Chondrocyte (in vitro differentiated cells): ENCODE measurements at places on chromosomes 2 and 18.

- DNase-seq: no peak
- H3K4me1 ChIP-seq: peaks cover 14% of the 10 kb centered on the region
- H3K27me3 ChIP-seq: no peaks in the 10 kb centered on the region
- no peaks in the 10 kb centered on the region for H3K36me3 ChIP-seq
These were observed 27.4 kb upstream of the MBOAT2 start for GRCh38 chr2:9030841-9031240.

GRCh38 chr2:80153151-80153550 lies 151.4 kb downstream of the LRRTM1 start:
- H3K4me3 ChIP-seq: no peak overlapping the region
- H3K27ac ChIP-seq: no peak overlapping the region
- no peak for DNase-seq
- H3K27me3 ChIP-seq: no peaks in the 10 kb centered on the region
- no peaks in the 10 kb centered on the region for H3K36me3 ChIP-seq

GRCh38 chr2:65299246-65299645 lies 71.6 kb downstream of the ACTR2 start:
- H3K27ac ChIP-seq: peak overlapping the region; percentile 78
- no peaks in the 10 kb centered on the region for H3K36me3 ChIP-seq
- no peak for DNase-seq
- peaks cover 47% of the 10 kb centered on the region for H3K4me1 ChIP-seq

GRCh38 chr2:10079266-10079869 lies 843 bp downstream of the CYS1 start:
- peak overlapping the region; percentile 72 for H3K27ac ChIP-seq
- DNase-seq: no peak
- H3K36me3 ChIP-seq: peaks cover 10% of the 10 kb centered on the region

DNA sequence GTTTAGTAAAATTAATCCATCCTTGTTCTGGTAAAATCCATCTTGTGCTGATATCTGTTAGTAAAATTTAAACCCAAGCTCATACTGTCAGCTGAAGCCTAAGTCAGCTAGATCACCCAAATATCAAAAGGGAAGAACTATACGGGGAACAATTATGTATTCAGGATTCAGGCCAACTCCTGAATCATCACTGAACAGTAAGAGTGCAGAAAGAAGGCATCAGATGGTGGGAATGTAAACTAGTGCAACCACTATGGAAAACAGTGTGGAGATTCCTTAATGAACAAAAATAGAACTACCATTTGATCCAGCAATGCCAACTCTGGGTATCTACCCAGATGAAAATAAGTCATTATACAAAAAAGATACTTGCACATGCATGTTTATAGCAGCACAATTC lies 81.8 kb downstream of the RAPGEF4 start:
- no peak overlapping the region for H3K4me3 ChIP-seq
- H3K27me3 ChIP-seq: no peaks in the 10 kb centered on the region
- no peak overlapping the region for H3K27ac ChIP-seq

- no peak overlapping the region for H3K4me3 ChIP-seq
- DNase-seq: no peak
- no peak overlapping the region for H3K27ac ChIP-seq
- peaks cover 2% of the 10 kb centered on the region for H3K27me3 ChIP-seq
- H3K4me1 ChIP-seq: no peaks in the 10 kb centered on the region
- H3K36me3 ChIP-seq: no peaks in the 10 kb centered on the region
These were observed 1036.7 kb upstream of the CELF4 start for GRCh38 chr18:38602341-38602740.

DNA sequence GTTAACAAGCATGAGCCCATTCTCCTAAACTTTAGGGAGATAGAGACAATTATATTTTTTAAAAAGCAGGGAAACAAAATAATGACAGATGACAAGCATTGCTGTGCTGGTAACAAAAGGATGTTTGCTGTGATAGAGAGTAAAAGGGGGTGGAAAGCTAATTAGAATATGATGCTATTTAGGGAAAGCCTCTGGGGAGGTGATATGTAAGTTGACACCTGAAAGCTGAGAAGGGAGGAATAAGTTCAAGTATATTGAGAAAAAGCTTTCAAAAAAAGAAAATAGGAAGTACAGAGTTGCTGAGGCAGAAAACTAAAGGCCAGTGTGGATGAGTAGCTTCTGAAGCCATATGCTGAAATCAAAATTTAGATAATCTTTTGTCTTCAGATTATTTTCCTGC lies 565.2 kb upstream of the NRXN1 start:
- H3K4me1 ChIP-seq: no peaks in the 10 kb centered on the region
- no peak for DNase-seq
- no peak overlapping the region for H3K27ac ChIP-seq
- no peak overlapping the region for H3K4me3 ChIP-seq

DNA sequence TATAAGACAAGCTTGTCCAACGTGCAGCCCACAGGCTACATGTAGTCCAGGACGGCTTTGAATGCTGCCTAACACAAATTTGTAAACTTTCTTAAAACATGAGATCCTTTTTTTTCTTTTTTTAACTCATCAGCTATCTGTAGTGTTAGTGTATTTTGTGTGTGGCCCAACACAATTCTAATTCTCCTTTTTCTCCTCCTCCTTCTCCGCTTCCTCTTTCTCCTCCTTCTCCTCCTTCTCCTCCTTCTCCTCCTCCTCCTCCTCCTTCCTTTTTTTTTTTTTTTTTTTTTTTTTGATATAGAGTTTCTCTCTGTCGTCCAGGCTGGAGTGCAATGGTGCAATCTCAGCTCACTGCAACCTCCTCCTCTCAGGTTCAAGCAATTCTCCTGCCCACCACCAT lies 39.3 kb upstream of the GTF2A1L start:
- no peak overlapping the region for H3K27ac ChIP-seq
- no peak for DNase-seq

DNA sequence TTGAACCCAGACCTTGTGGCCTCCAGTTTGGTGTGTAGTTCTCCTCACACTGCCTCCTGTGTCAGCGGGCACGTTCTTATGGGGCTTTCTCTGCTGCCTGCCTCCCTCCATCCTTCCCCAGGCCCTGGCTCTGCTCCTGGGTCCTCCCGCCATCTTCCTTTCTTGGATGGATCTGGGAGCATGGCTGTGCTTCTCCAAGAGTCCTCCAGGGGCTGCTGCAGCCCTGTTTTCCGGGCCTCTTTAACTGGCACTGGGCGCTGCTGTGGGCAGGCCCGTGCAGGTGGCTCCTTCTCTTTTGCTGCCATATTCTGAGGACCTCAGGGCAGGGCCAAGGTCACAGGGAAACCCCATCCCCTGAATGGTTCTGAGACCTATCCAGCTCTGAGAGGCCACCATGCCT lies 17.8 kb downstream of the THNSL2 start:
- peaks cover 2% of the 10 kb centered on the region for H3K27me3 ChIP-seq
- no peaks in the 10 kb centered on the region for H3K36me3 ChIP-seq
- no peaks in the 10 kb centered on the region for H3K4me1 ChIP-seq
- no peak for DNase-seq
- H3K4me3 ChIP-seq: no peak overlapping the region

DNA sequence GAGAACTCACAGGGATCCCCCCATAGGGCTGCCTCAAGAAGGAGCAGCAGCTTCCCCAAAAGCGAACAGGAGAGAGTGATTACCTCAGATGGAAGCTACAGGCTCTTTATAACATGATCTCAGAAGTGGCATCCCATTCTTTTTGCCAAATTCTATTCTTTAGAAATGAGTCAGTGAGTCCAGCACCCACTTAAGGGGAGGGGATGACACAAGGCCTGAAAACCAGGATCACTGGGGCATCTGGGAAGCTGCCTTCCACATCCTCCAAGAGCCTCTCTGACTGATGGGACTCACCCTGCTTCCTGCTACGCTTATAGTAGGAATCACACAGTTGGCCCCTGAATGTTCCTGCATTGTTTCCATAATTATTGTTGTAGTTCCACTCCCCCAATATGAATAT lies 96.5 kb downstream of the MAPK4 start:
- no peaks in the 10 kb centered on the region for H3K36me3 ChIP-seq
- H3K27me3 ChIP-seq: peaks cover 10% of the 10 kb centered on the region
- no peak overlapping the region for H3K27ac ChIP-seq
- H3K4me1 ChIP-seq: peaks cover 3% of the 10 kb centered on the region
- no peak overlapping the region for H3K4me3 ChIP-seq

- H3K27me3 ChIP-seq: no peaks in the 10 kb centered on the region
- peak overlapping the region; percentile 77 for H3K27ac ChIP-seq
- H3K36me3 ChIP-seq: peaks cover 26% of the 10 kb centered on the region
- H3K4me3 ChIP-seq: no peak overlapping the region
- DNase-seq: no peak
These were observed 173.0 kb downstream of the CTIF start for GRCh38 chr18:48711651-48712486.

- H3K27ac ChIP-seq: no peak overlapping the region
- H3K36me3 ChIP-seq: no peaks in the 10 kb centered on the region
- H3K4me3 ChIP-seq: no peak overlapping the region
- H3K27me3 ChIP-seq: peaks cover 37% of the 10 kb centered on the region
- H3K4me1 ChIP-seq: no peaks in the 10 kb centered on the region
- DNase-seq: no peak
These were observed 26.0 kb downstream of the PLEK start for GRCh38 chr2:68391099-68391498.

DNA sequence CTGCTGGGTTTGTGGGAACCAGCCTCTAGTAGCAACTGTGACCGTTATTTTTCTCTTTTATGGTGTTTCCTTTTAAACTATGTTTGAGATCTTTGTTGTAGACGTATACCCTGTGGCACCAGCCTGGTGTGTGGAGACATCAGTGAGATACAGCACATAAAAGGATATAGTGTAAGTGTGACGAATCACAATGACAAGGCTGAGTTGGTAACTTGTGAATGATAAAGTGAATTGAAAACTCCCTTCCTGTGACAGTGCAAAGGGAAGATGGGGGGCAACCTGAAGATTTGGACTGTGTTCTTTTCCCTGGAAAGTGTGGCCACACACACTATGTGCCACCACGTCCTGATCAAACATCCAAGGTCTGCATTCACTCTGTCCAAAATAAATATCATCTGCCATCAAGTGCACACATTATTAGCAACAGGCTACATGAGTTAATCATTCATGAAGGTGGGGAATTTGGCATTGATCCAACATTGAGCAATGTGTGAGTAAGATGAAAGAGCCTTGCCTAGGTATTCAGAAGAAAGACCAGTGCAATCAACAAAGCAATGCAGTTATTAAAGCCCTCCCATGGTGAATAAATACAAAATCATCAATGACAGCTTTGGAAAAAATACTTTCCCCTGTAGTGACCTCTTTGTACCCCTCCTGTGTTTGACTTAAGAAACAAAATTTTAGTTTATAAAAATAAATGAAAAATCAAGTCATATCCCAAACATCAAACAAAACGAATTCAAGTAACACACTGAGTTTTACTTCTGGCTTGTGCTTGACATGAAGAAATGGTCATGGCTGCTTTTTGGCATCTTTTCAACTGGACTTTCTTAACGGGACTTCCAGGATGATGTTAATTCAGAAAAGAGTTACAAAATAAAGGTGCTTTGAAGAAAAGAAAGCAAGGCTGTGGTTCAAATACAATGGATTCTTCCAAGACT lies 1280.5 kb upstream of the ZEB2 start:
- no peaks in the 10 kb centered on the region for H3K36me3 ChIP-seq
- H3K4me3 ChIP-seq: no peak overlapping the region
- no peak for DNase-seq
- no peak overlapping the region for H3K27ac ChIP-seq

DNA sequence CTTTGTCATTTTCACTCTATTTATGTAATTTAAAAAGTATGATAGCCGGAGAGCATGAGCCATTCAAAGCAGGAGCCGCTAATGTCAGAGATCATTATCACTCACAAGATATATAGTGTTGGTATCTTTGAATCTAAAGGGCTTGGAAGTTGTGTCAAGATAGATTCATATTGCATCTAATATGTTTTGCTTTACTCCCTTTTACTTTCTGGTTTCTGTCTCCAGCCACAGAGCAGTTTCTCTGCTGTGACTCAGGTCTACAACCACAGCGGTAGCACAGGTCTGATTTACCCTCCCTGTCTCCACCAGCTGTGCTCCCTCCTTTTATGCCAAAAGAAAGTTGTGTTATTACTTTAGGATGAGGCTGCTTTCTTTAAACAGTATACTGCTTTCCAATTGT lies 424.0 kb downstream of the ARHGAP15 start:
- H3K4me1 ChIP-seq: peaks cover 14% of the 10 kb centered on the region
- no peak overlapping the region for H3K4me3 ChIP-seq
- H3K27me3 ChIP-seq: no peaks in the 10 kb centered on the region
- H3K36me3 ChIP-seq: no peaks in the 10 kb centered on the region
- DNase-seq: no peak
- H3K27ac ChIP-seq: no peak overlapping the region

GRCh38 chr2:761384-761783 lies 84.2 kb upstream of the TMEM18 start:
- no peak for DNase-seq
- H3K27ac ChIP-seq: no peak overlapping the region
- peaks cover 14% of the 10 kb centered on the region for H3K4me1 ChIP-seq
- H3K27me3 ChIP-seq: no peaks in the 10 kb centered on the region

- no peak overlapping the region for H3K27ac ChIP-seq
- H3K4me3 ChIP-seq: no peak overlapping the region
- H3K36me3 ChIP-seq: peaks cover 13% of the 10 kb centered on the region
- no peaks in the 10 kb centered on the region for H3K27me3 ChIP-seq
- no peaks in the 10 kb centered on the region for H3K4me1 ChIP-seq
These were observed 118.6 kb downstream of the MBP start for GRCh38 chr18:77013811-77014521.

GRCh38 chr18:10387399-10387798 lies 67.0 kb upstream of the APCDD1 start:
- H3K4me3 ChIP-seq: no peak overlapping the region
- no peak overlapping the region for H3K27ac ChIP-seq
- H3K4me1 ChIP-seq: peaks cover 4% of the 10 kb centered on the region
- no peak for DNase-seq

- no peak overlapping the region for H3K4me3 ChIP-seq
- H3K27ac ChIP-seq: peak overlapping the region; percentile 36
- peaks cover 54% of the 10 kb centered on the region for H3K4me1 ChIP-seq
- H3K36me3 ChIP-seq: peaks cover 8% of the 10 kb centered on the region
- H3K27me3 ChIP-seq: no peaks in the 10 kb centered on the region
These were observed 2.4 kb upstream of the GMPPA start for GRCh38 chr2:219496247-219496824.

- peaks cover 67% of the 10 kb centered on the region for H3K4me1 ChIP-seq
- H3K27me3 ChIP-seq: no peaks in the 10 kb centered on the region
- DNase-seq: no peak
- H3K27ac ChIP-seq: peak overlapping the region; percentile 99
These were observed 1.4 kb downstream of the AAK1 start for GRCh38 chr2:69641887-69642708.

GRCh38 chr18:77177009-77177408 lies 44.4 kb upstream of the MBP start:
- no peak for DNase-seq
- no peaks in the 10 kb centered on the region for H3K27me3 ChIP-seq
- no peaks in the 10 kb centered on the region for H3K4me1 ChIP-seq
- no peaks in the 10 kb centered on the region for H3K36me3 ChIP-seq
